NCI-H510A treated with DMSO at 0.1 percent for 48 hours (cell line): ENCODE measurements at places on chromosomes 5 and 9.

DNA sequence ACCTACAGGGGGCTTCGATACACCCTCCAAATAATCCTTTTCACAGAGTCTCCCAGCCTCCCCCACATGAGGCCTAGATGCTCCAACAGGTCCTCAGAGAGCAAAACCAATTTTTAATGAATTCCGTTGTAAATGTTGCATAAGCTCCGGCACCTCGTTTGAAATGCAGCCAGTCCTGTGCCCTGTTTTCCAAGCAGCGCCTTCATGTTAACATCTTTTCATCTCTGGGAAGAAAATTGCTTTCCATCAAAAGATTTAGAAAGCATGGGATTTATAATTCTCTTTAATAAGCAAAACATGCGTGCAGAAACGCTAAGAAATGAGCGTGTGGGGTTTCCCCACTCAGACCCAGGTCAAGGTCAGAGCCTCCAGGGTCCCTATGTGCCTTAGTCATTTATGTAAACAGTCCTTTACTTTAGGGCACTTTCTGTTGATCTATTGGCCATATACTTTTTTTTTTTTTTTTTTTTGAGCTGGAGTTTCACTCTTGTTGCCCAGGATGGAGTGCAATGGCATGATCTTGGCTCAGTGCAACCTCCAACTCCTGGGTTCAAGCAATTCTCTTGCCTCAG is 177.5 kb upstream of the S1PR3 start:
- no peak for DNase-seq

DNA sequence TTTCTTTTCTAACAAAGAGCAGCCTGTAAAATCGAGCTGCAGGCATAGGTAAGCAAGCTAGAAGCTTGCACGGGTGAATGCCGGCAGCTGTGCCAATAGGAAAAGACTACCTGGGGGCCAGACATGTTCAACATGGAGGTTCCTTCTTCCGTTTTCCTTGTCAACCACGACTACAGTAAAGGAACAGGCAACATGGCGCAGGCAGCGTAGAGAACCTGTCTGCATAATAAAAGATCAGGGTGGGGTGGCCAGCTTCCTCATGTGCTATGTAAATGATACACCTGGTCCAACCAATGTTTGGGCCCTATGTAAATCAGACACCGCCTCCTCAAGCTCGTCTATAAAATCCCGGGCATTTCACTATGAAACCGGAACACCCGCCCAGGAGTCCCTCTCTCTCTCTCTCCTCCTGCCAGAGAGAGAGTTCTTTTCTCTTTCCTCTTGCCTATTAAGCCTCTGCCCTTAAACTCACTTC is 103.8 kb upstream of the LIFR start:
- peak; percentile 99 for DNase-seq

DNA sequence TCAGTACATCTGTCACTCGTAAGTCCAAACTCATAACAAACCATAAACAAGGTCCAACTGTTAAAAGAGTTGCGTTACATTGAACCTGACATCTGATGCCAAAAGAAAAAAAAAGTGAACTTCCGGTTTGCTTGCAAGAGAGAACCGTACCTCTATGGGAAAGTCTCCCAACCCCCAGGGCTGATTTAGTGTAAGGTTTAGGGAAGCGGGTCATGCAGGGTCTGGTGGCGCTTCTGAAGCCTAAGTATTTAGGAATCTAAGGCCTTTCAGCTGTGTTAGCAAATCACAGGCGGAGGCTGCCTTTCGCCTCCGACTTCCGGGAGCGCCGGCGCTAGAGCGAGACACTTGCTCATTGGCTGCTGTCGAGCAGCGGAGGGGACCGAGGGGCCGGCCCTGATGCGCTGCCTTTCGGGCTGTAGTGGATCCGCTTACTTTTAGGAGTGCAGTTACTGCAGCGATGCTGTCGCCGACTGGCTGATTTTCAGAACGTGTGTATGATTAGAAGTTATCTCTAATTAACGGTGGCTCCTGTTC is 12.0 kb upstream of the GNPDA1 start:
- DNase-seq = peak; percentile 79

GRCh38 chr5:16957304-16958196 is 21.5 kb upstream of the MYO10 start:
- DNase-seq = no peak

GRCh38 chr9:15430920-15431844 is 8.5 kb downstream of the SNAPC3 start:
- no peak for DNase-seq

DNA sequence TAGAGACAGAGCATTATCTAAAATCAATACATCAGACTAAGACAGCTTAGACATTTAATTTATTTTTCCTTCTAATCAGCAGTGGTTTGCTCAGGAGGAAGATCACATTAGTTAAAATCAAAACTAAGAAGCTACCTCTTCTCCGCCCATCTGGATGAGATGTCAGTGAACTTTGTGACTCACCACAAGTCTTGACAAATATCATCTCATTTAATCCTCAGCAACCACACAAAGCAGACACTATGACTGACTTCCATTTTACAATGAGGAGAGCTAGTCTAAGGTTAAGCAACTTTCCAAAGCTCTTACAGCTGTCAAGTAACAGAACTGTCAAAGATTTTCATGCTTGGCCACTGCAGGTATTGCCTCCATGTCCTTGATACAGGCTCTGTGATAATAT is 289.5 kb downstream of the DEPDC1B start:
- DNase-seq = no peak

DNA sequence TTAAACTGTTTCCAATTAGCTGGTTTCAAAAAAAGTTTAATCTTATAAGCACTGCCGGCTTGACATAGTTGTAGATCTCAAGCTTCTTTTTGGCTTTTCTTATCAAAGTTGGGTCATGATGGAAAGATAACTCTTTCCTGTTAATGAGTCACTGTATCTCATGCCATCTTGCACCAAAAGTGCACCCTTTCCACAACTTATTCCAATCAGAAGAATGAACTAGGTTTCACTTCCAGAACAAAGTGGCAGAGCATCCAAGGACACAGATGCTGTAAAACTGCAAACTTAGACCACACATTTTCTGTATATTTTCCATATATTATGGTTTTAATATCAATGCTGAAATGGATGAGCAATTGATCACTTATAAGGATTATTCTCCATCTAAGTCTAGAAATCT is 198.2 kb downstream of the GLIS3 start:
- DNase-seq = no peak

DNA sequence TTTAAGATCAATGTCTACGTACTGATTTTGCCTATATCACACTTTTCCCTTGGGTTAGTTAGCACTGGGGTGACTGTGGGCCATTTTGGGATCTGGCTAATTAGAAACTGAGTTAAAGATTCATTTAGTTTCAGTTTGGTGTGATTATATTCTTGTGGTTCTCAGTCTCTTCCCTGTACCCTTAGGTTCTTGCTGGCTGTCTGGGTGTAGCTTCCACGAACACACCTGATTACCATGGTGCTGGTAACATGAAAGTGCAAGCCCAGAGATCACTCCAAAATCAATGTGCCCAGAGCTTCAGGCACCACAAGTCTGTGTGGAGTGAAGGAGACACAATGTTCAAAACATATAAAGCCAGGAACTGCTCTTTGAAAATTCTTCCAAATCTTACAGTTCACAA is 248.1 kb downstream of the PDE4D start:
- no peak for DNase-seq

- DNase-seq = no peak
Measured at GRCh38 chr5:137888466-137888862, 793 bp upstream of the PKD2L2 start.

GRCh38 chr9:81224166-81225081 is 464.9 kb downstream of the TLE1 start:
- no peak for DNase-seq

- no peak for DNase-seq
Measured at GRCh38 chr5:821504-821903, 29.3 kb downstream of the ZDHHC11 start.

DNA sequence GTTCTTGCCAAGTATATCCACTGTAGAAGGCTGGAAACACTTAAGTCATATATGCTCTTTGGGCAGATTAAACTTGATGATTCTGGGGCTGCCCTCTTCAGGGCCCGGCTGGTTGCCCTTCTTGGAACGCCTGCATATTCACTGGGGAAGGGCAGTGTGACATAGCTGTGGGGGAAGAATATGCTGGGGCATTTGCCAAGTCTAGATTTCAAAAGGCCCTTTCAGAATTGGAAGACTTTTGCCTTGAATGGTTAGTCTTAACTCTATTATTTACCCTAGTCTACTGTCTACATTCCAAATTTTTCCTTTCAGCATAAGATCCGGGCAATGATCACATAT is 161.2 kb upstream of the PITX1 start:
- no peak for DNase-seq

GRCh38 chr5:149456597-149457392 is 77.7 kb upstream of the IL17B start:
- DNase-seq = no peak
